RPMI8226 (cell line): ENCODE measurements at places on chromosomes 7 and 10.
A peak's percentile ranks its signal among the peaks of the same experiment; 100 is the strongest.

GRCh38 chr7:64098-64915 is 128.1 kb upstream of the FAM20C start:
- DNase-seq: peak; percentile 50

GRCh38 chr10:76583711-76584161 is 1053.9 kb downstream of the KCNMA1 start:
- no peak for DNase-seq

- no peak for DNase-seq
Measured at GRCh38 chr7:130345136-130345535, 520 bp downstream of the CPA5 start.

DNA sequence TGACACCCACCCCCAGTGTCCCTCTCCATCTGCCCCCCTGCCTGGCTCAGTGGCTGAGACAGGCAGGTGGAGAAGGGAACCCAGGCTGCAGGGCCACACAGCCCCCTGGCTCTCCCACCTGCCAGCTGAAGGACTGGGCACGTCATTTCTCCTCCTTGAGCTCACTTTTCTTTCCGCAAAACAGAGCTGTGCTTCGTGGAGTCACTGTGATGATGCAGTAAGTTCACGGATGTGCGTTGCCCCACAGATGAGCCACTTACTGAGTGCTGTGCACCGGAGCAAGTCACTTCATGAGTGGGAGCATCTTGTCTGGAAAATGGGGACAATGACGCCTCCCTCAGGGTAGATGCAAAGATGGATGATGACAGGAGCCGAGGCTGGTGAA is 2.7 kb downstream of the OPN4 start:
- no peak for DNase-seq

- DNase-seq: no peak
Measured at GRCh38 chr10:113592380-113592779, 39.5 kb downstream of the HABP2 start.

DNA sequence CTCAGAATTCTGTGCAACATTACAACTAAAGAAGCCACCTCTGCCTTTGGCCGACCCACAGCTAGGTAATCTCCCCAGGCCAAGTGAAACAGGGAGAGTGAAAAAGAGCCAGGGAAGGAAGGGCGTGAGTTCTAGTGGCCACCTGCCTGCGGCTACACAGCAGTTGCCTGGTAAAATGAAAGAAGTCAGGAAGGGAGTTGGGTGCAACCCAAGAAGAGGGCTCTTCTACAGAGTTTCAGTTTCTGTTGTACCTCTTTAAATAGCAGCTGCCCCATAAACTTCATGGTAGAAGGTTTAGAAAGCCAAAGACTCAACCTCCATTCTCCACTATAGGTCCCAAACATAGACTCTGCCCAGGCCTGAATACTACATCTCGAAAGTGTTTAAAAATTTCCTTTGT is 76.2 kb upstream of the TMEM168 start:
- DNase-seq: peak; percentile 94

GRCh38 chr7:153061910-153062528 is 302.5 kb downstream of the ACTR3B start:
- DNase-seq: peak; percentile 57

DNA sequence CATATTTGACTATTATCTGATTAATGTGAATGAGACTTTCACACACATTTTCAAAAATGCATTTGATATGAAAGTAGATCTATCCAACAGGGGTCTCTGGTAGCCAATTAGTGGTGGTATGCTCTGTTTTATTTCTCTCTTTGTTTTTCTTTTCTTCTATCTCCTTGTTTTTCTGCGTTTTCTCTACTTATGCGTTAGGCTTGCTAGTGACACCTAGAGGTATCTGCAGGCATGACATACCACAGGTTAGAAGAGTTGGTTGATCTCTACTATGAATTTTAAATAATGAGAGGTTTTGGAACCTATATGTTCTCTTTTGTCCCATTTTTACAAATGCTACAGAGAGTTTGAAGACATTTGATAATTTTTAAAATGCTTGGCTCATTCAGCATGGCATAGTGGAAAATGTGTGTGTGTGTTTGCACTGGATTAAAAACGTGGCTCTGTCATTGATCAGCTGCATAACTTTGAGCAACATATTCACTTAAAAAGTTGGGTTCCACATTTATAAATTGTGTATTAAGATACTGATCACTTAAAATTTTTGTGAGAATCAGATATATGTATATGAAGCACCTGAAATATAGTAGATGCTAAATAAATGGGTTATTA is 28.1 kb upstream of the PLXDC2 start:
- DNase-seq: peak; percentile 45

DNA sequence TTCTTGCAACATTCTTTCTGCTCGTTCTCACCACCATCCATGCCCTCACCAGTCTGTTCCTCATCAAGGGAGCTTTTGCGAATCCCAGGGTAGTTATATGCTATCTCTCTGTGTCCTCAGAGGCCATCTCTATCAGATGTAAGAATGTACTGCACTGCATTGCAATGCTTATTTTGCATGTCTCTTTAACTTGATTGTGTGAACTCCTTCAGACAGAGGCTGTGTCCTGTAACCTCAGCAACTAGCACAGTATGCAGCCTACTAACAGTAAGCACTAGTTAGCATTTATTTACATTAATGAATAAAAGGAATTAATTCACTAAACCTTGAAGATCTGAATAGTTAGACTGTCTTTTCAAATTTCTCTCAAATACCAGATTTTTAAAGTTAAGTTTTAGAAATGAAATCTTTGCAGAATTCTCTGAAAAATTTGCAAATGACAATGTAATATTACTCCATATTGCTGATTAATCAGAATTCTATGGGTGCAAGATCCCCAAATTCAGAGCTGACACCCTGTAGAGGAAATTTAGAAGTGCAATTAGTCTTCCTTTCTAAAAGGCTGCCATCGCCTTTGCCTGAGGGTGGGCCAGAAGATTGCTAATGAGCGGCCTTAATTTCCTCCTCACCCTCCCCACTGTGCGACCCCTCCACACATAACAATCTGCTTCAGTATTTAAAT is 10.3 kb upstream of the LHFPL3 start:
- no peak for DNase-seq

DNA sequence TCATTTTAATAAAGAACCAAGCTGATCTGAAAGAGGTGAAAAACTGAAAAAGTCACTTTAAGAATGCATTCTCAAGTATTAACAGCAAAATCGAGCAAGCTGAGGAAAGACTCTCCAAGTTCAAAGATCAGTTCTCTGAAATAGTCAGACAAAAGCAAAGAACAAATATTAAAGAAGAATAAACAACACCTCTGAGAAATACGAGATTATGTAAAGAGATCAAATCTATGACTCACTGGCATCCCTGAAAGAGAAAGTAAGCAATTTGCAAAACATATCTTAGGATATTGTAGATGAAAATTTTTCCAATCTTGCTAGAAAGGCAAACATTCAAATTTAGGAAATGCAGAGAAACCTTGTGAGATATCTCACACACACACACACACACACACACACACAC is 138.4 kb upstream of the HGF start:
- DNase-seq: no peak

- no peak for DNase-seq
Measured at GRCh38 chr7:96823274-96823673, 113.6 kb upstream of the SEM1 start.

GRCh38 chr7:88003581-88003980 is 69.5 kb downstream of the ADAM22 start:
- DNase-seq: no peak

GRCh38 chr7:26989897-26990670 is 105.7 kb downstream of the HOXA1 start:
- no peak for DNase-seq

GRCh38 chr10:98400482-98400881 is 14.5 kb downstream of the PYROXD2 start:
- DNase-seq: no peak

GRCh38 chr7:149150981-149151380 is 3.7 kb downstream of the ZNF398 start:
- no peak for DNase-seq

DNA sequence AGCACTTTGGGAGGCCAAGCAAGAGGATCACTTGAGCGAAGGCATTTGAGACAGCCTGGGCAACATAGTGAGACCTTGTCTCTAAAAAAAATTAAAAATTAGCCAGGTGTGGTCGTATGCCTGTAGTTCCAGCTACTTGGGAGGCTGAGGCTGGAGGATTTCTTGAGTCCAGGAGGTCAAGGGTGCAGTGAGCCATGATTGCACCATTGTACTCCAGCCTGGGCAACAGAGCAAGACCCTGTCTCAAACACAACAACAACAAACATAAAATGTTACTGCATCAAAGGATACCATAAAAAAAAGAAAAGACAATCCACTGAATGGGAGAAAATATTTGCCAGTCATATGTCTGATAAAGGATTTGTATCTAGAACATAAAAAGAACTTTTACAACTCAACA is 60.5 kb downstream of the TACR2 start:
- DNase-seq: no peak

DNA sequence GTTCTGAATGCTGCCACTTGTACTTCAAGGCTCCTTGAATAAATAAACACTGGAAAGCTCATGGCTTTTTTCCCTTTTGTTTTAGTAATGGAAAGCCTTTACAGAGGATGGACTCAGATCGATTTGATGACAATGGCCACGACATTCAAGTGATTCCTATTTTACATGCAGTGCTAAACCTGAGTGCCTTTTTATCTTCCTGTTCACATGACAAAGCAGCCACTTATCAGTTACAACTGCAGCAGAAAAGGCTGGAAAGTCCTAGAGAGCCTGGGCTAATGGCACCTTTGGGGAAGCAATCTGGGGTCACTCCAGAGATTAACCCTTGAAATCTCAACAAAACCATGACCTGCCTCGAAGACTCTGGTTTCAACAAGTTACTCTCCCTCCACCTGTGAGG is 249.0 kb upstream of the AUTS2 start:
- no peak for DNase-seq

GRCh38 chr7:44814919-44815318 is 18.4 kb downstream of the PPIA start:
- DNase-seq: no peak
